Upper lobe of left lung (tissue), 6 donors: ENCODE measurements at places on chromosomes 12 and 14. TPM values are rescaled to one million over a fixed set of nuclear protein-coding genes. Genes with fewer than 3 reads are reported as not detected.

Gene DDX23
- 78.8 TPM for total RNA-seq

DNA sequence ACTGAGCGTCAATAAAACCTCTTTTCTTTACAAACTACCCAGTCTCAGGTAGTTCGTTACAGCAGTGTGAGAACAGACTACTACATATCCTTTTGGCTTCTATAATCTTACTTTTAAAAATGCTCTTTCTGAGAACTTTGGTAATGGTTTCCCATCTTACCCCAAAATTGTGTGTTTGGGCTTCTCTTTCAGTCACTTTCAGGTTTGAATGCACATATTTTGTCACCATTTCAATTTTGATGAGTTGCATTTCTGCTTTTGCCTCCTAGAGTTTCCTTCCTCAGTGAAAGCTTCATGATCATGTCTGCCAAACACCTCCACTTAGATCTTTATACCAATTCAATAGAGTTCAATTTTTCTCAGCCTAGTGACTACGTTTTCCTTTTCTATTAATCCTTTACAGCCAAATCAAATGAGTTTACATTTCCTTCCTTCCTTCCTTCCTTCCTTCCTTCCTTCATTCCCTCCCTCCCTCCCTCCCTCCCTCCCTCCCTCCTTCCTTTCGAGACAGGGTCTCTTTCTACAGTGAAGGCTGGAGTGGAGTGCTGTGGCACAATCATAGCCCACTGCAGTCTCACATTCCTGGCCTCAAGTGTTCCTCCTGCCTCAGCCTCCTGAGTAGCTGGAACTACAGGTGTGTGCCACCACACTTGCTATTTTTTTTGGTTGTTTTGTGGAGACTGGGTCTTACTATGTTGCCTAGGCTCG lies 124.9 kb downstream of the BCAT1 start:
- DNase-seq: no peak

- no peaks in the 10 kb centered on the region for H3K36me3 ChIP-seq
- H3K4me1 ChIP-seq: peaks cover 3% of the 10 kb centered on the region
- H3K27me3 ChIP-seq: no peaks in the 10 kb centered on the region
- no peak for DNase-seq
Observed at GRCh38 chr12:98896938-98897337, 251.8 kb downstream of the APAF1 start.

Gene OTOGL
- 0.27 TPM for total RNA-seq

Gene HCFC2
- total RNA-seq: 14.7 TPM

Gene SUSD6
- 82.5 TPM for total RNA-seq

DNA sequence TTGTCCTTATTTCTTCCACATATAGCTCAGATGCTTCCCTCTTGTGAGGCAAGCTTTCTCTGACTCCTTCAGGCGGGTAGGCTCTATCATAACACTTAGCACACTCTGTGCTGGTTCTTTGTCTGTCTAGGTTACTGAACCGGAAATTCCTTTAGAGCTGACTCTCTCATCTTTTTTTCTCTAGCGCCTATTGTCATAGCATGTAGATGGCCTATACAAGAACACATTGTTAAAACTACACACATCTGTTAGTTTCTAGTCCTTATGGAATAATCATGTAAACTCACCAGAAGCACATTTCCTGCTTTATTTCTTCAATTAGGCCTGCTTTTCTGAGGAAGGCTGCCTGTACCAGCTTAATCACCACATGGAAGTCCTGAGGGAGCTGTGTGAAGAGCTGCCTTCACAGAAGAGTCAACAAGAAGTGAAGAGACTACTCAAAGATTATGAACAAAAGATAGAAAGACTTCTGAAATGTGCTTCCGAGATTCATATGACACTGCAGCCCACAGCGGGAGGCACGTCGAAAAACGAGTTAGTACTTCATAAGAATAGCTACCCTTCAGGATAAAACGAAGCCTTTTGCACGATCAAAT lies 143.9 kb downstream of the SYNE2 start:
- no peak for DNase-seq
- H3K4me1 ChIP-seq: no peaks in the 10 kb centered on the region
- H3K36me3 ChIP-seq: peaks cover 22% of the 10 kb centered on the region
- no peak overlapping the region for H3K4me3 ChIP-seq
- no peak overlapping the region for H3K27ac ChIP-seq

DNA sequence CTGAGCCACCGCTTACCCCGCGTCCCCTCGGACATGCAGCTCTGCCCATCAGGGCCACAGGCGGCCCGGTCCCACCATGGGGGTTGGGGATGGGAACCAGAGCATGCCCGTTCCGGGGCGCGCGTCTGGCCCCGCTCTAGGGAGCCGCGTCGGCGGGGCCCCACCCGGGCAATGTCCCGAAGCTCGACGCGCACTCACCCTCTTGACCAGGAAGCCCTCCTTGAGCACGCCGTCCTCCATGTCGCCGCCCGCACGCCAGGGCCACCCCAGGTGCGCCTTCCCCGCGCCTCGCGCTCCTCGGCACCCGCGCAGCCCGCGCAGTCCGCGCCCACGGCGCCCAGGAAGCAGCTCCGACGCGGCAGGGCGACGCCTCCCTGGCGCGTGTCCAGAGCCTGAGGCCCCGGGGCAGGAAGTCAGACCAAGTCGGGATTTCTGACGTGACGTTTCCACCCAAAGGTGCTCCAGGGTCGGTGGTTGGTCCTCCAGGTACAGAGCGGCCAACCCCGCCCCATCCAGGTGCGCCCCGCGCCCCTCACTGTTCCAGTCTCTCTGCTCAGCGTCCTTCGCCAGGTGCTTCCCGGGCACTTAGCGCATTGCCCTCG lies at the start of gene PLEK2:
PLEK2 (minus strand) TSS at position 346 of the 602 bp plus-strand sequence; CDS start at position 240, 106 bp downstream.
- peaks cover 6% of the 10 kb centered on the region for H3K27me3 ChIP-seq
- H3K36me3 ChIP-seq: no peaks in the 10 kb centered on the region
- DNase-seq: peak; percentile 74
- no peak within 1 kb of the TSS for H3K27ac ChIP-seq

Gene SMOC1
- 1.3 TPM for total RNA-seq

GRCh38 chr12:57340104-57340503 lies 89.1 kb upstream of the STAC3 start:
- H3K4me1 ChIP-seq: peaks cover 23% of the 10 kb centered on the region
- no peaks in the 10 kb centered on the region for H3K27me3 ChIP-seq
- H3K27ac ChIP-seq: no peak overlapping the region
- DNase-seq: no peak
- no peaks in the 10 kb centered on the region for H3K36me3 ChIP-seq
- H3K4me3 ChIP-seq: no peak overlapping the region

Gene SOAT2
- total RNA-seq: not detected
